ENCODE measurements at places on chromosomes 13 and 19.
A peak's percentile ranks its signal among the peaks of the same experiment; 100 is the strongest.

GRCh38 chr13:46197299-46198048 is 14.3 kb upstream of the LRRC63 start:
- no peak for DNase-seq

- no peak for DNase-seq
Observed at GRCh38 chr19:33734913-33735312, 61.8 kb upstream of the KCTD15 start.

DNA sequence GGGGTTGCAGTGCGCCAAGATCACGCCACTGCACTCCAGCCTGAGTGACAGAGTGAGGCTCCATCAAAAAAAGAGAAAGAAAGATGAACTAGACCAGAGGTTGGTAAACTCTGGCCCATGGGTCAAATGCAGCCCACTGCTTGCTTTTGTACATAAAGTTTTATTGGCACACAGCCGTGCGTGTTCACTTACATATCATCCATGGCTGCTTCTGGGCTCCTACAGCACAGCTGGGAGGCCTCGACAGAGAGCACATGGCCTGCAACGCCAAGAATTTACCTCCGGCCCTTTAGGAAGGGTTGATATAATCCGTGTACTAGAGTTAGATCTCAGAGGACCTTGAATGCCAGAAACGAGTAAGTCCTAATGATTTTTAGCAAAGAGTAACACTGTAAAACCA is 46.0 kb downstream of the GNG7 start:
- no peak for DNase-seq

GRCh38 chr13:42007844-42008243 is 40.6 kb upstream of the DGKH start:
- DNase-seq = no peak

- no peak for DNase-seq
Observed at GRCh38 chr13:22108283-22108942, 437.5 kb downstream of the FGF9 start.

DNA sequence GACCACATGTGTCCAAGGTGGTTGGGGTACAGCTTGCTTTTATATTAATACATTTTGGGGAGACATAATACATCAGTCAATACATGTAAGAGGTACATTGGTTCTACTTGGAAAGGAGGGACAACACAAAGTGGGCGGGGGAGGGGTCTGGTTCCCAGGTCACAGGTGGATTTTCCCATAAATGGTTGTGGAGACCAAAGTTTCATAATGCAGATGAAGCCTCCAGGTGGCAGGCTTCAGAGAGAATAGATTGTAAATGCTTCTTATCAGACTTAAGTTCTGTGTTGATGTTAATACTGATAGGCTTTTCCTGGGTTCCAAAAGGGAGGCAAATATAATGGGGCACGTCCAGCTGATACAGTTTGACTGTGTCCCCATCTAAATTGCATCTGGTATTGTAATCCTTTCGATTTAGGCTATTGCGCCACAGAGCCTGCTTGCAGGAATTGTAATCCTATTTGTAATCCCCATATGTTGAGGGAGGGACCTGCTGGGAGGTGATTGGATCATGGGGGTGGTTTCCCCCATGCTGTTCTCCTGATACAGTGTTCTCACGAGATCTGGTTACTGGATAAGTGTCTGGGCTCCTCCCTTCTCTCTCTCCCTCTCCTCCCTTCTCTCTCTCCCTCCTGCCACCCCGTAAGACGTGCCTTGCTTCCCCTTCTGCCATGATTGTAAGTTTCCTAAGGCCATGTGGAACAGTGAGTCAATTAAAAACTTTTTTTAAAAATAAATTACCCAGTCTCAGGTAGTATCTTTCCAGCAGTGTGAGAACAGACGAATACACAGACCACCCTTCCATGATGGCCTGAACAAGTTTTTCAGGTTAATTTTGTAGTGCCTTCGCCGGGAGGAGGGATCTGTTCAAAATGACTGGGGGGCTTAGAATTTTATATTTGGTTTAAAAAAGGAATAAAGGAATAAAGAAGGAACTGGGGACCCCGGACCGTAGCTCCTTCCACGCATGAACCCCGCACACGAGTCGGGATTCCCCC is 44.9 kb downstream of the ZNF823 start:
- DNase-seq = peak; percentile 57

DNA sequence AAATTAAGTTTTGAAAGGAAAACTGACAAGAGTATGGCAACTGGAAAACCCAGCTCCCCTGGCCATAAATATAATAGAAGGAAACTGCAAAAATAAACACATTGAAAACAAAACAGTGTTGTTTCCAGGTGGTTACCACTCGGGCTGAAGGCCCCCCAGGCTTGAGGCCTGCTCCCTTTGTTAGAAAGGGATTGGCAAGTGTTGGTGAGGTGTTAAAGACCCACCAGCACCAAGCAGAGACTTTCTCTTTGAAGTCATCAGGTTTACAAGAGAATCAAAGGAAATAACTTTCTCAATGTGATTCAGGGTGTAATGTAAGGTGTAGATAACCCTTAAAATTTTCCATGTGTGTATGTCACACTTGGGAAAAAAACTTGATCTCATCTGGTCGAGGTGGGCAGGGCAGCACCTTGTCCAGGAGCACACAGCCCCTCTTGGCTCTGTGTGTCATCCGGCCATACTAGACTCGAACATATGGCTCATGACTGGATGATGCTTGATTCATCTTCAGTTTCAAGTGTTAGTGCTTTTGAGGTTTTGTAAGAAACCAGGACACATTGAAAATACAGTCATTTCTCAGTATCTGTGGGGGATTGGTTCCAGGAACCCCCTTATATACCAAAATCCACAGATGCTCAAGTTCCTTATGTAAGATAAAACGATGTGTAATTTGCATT is 7.8 kb downstream of the ACTN4 start:
- no peak for DNase-seq

- DNase-seq = peak; percentile 33
Observed at GRCh38 chr19:10871711-10872545, 575 bp downstream of the CARM1 start.

DNA sequence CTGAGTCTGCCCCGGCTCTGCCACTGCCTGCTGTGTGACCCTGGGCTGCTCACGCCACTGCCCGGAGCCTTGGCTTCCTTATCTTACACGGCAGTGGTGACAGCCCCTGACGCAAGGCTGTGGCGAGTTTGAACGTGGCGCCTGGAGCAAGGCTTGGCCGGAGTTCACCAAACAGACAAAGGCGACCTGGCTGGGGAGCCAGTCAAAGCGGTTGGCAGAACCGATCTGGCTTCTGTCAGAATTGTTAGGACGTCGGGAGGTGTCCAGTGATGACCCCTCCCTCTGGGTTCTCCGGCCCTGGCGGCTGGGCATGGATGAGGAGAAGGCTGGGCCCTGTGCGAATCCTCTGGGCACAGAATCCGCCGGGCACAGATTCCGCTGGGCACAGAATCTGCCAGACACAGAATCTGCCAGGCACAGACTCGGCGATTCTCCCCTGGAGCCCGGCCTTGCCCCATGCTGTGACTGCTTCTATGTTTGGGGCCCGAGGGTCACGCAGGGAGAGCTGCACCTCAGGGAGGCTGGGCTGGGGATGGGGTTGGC is 11.7 kb upstream of the TMEM255B start:
- no peak for DNase-seq

DNA sequence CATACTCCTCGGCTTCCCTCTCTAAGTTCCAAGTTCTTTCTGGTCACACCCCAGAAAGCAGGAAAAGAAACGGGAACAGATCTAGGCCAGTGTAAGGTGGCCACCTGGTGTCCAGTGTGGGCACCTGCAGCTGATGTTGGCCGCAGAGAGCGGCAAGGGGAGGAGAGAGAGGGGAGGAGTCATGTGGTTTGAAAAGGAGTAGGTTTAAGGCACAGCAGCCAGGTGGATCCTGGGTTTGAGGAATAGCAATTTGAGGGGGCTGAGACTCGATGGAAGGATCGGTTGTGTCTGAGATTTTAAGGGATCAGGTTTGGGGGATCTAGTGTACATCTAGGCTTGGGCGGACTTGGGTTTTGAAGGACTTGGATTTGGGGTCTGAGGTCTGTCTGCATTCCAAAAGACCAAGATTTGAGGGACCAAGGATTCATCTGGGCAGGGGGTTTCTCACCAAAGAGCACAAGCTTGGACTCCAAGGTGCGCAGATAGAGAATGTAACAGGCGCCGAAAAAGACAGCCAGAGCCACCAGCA is 1.2 kb downstream of the RABAC1 start:
- DNase-seq = peak; percentile 83

DNA sequence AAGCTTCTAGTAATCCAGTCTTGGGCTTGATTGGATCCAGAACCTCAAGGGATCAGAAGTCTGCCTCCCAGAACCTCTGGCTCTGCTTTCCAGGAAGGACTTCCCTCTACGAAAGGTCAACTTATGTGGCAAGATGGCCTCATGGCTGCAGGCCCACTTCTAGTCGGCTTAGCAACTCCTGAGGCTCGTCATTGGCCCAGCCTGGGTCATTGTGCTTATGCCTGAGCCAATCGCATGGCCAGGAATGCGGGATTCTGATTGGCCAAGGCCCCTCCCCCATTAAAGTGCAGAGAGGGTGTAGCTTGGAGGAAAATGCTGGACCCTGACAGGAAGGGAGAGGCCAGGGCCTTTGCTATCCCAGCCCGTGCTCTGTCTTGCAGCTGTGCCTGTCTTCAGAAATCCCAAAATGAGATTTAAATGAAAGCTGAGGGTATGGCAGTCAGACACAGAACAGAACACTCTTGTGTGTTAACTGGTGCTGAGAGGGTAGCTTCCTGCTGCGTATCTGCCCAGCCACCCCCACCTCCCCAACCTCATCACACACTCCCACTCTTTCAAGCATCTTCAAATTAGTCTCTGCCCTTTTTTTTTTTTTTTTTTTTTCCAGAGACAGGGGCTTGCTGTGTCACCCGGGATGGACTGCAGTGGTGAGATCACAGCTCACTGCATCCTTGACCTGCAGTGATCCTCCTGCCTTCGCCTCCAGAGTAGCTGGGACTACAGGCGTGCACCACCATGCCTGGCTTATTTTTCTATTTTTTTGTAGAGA is 5.5 kb upstream of the CCNE1 start:
- DNase-seq = peak; percentile 50

- DNase-seq = peak; percentile 32
Observed at GRCh38 chr13:102799426-102800144, 666 bp downstream of the BIVM start.

DNA sequence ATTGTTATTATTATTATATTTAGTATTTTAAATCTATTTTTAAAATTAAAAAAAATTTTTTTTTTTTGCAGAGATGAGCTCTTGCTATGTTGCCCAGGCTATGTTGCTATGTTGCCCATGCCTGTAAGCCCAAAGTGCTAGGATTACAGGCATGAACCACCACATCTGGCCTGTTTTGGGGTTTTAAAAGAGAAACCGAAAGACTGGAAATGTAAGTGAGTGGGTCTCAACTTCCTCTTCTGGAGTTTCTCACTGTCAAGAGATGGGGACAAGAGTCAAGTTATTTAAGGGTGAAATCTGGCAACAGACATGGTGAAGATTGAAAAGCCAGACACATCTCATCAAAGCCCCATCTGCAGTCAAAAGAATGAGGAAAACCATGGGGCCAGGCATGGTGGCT is 4.2 kb upstream of the OR7G3 start:
- no peak for DNase-seq

- DNase-seq = no peak
Observed at GRCh38 chr13:73693215-73693614, 441.0 kb downstream of the KLF12 start.

DNA sequence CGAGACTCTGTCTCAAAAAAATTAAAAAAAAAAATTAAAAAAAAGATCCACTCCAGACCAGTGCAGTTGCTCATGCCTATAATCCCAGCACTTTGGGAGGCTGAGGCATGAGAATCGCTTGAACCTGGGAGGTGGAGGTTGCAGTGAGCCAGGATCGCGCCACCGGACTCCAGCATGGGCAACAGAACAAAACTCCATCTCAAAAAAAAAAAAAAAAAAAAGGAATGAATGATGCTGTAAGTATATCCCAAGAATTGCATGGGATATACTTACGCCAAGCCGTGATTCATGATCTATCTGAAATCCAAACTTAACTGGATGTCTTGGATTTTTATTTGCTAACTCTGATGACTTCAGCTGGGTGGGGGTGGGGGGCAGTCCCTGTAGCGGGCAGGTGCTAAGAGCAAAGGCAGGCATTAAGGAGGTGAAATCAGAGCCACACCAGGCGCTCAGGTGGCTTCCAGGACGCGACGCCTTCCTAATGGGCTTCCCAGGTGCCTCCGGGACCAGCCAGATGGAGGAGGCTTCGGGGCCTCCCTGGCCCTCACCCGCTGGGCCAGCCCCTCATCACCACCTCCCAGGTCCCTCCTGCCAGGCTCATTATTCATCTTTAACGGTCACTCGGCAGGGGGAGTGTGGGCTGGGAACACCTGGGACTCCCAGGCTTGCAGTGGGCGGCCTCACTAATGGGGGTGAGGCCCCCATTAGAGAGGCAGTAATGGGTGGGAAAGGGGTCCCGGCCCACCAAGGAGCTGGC is 11.4 kb upstream of the FUT5 start:
- no peak for DNase-seq

DNA sequence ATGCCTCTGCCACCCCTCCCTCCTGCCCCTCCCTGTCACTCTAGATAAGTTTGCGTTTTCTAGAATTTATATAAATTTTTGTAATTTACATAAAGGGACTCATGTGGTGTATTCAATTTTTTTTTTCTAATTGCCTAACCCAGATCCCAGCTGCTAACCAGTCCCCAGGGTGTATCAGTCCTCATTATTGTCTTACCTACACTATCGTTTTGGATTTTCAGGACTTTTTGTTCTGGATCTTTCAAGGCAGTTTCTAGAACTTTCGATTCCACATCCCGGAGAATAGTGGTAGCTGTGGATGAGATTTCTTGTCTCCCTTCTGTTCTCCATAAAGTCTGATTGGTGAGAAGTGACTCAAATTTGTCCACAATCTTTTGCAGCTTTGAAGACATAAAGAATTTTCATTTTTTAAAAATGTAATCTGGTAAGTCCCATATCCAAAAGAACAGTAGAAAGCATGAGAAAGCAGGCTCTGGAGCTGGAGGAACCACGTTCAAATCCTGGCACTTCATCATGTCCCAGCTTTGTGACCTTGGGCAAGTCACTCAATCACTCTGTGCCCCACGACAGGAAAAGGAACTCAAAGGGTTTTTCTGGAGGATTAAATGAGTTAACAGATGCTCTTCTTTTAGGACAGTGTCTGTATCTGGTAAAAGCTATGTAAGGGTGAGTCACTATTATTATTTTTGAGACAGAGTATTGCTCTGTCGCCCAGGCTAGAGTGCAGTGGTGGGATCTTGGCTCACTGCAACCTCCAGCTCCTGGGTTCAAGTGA is 19.7 kb downstream of the ADGRE3 start:
- no peak for DNase-seq

GRCh38 chr19:1231729-1232637 is 5.8 kb downstream of the CBARP start:
- DNase-seq = no peak

GRCh38 chr13:33925563-33925962 is 107.6 kb downstream of the RFC3 start:
- DNase-seq = no peak

- peak; percentile 90 for DNase-seq
Observed at GRCh38 chr19:41144403-41144802, 30.2 kb downstream of the CYP2F1 start.

DNA sequence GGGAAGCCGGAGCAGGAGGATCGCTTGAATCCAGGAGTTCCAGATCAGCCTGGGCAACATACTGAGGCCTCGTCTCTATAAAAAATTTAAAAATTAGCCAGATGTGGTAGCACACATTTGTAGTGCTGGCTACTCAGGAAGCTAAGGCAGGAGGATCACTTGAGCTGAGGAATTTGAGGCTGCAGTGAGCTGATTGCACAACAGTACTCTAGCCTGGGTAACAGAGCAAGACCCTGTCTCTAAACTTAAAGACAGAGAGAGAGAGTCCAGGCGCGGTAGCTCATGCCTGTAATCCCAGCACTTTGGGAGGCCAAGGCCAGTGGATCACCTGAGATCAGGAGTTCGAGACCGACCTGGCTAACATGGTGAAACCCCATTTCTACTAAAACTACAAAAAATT is 4.4 kb downstream of the IFNL3 start:
- no peak for DNase-seq

Measured in WTC11 (cell line).